Caki2 (cell line): ENCODE measurements at places on chromosomes 7 and 10. TPM values are rescaled to one million over a fixed set of nuclear protein-coding genes. Genes with fewer than 3 reads are reported as not detected.

Gene POMZP3
- not detected in 2 replicates for total RNA-seq

Gene MAGI2
- total RNA-seq = 0.84 and 1.5 TPM in 2 replicates

Gene RELN
- 5.7 and 17.8 TPM in 2 replicates for total RNA-seq

Gene GRID2IP
- not detected in 2 replicates for total RNA-seq

Gene RPEL1
- total RNA-seq = not detected in 2 replicates

Gene GSAP
- total RNA-seq = 4.7 and 11.7 TPM in 2 replicates

Gene TRDMT1
- 5.2 and 8.7 TPM in 2 replicates for total RNA-seq

Gene TLX1
- not detected in 2 replicates for total RNA-seq

Gene GNG11
- total RNA-seq = 43.8 and 53.3 TPM in 2 replicates

Gene CLCN1
- total RNA-seq = not detected in 2 replicates

Gene SORBS1
- 2.7 and 3.4 TPM in 2 replicates for total RNA-seq

Gene HTR7
- 0.03 TPM in 1 of 2 replicates, not detected in the other for total RNA-seq

Gene CALCR
- total RNA-seq = 0.14 and 0.57 TPM in 2 replicates

Gene GPR85
- not detected in 2 replicates for total RNA-seq

Gene CRHR2
- not detected in 2 replicates for total RNA-seq

Gene ATXN7L1
- 0.06 and 1.5 TPM in 2 replicates for total RNA-seq

Gene ENTPD1
- 0.03 TPM in 1 of 2 replicates, not detected in the other for total RNA-seq

Gene RAPGEF5
- 7.9 and 10.2 TPM in 2 replicates for total RNA-seq

Gene PTF1A
- not detected in 2 replicates for total RNA-seq

Gene TAC1
- total RNA-seq = not detected in 2 replicates

Gene COL17A1
- 0.03 TPM in 1 of 2 replicates, not detected in the other for total RNA-seq

Gene MTURN
- 1.6 and 6.1 TPM in 2 replicates for total RNA-seq

Gene NOS3
- 2.9 and 12.0 TPM in 2 replicates for total RNA-seq

Gene ELN
- total RNA-seq = 0.27 TPM in 1 of 2 replicates, not detected in the other

Gene PTPRE
- 2.8 and 16.7 TPM in 2 replicates for total RNA-seq

Gene ABCB1
- 9.0 and 9.8 TPM in 2 replicates for total RNA-seq

Gene GTF2IRD2
- 2.5 and 11.8 TPM in 2 replicates for total RNA-seq
